Stimulated activated CD4-positive, alpha-beta T cell treated with anti-CD3 and anti-CD28 coated beads, Interleukin-1b, Interleukin-23, amount 100 ng/mL, for 1 hour (primary cell): ENCODE measurements at places on chromosomes 3 and 15.
A peak's percentile ranks its signal among the peaks of the same experiment; 100 is the strongest.

DNA sequence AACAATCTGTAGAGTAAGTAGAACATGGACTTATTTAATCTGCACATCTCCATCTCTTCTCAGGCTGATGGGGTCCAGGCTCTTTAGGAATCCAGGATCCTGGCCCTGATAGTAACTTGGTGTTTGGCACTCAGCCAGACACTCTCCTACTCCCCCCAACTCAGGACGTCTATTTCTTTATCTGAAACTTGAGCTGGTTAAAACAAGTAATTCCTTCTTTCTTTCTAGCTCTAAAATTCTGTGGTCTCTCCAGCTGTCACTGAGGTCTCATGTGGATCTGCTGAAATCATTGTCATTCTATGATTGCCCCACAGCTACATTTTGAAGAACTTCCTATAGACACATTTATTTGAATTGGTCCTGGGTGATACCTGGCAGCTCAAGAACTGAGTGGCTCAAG, 59.0 kb downstream of the TP63 start:
- DNase-seq = no peak

DNA sequence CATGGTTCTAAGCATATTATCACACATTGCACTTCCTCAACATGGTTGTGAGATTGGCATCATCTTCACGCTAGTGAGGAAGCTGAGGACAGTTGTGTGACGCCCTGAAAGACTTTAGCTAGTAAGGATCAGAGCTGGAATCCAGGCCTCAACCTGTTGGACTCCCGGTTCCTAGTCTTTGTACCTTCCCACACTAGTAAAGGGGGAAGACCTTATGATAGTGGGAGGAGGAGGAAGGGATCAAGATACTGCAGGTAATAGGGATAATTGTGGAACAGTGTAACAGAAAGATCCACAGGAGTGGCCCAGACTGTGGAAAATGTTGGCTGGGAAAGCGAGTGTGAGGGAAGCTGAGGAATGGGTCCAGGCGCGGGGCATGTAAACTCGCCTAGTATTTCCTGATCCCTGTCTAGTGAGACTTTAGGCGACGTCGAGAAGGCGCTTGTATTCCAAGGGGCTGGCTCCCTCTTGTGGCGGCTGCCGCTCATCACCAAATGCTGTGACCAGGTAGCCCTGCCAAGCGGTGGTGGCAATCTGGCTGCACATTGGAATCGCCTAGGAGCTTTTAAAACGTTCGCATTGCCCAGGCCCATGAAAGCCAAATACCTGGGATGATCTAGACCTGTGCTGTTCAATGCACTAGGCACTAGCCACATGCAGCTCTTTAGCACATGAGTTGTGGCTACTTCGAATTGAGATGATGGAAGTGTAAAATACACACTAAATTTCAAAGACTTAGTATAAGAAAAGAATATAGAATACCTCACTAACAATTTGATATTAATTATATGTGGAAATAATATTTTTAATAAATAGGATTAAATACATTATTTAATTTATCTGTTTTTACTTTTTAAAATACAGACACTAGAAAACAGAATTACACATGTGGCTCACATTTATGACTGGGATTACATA, 38.8 kb upstream of the CLDN18 start:
- peak; percentile 29 for DNase-seq

DNA sequence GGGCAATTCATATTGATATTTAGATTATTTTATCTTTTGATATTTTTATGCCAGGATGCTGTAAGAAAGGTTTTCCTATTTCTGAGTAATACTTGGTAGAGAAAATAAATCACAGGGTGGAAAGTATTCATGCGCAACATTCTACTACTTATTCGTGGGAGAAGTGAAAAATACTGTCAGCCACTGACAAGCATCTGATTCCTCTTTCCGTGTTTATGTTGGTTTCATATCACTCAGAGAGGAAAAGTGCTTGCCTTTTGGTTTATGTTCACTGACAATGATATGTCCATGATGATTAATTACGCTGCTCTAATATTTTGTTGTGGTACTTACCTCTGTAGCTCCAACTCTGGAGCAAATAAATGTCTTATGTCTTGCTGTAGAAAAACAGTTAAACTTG, 429.4 kb downstream of the EDEM1 start:
- DNase-seq = no peak

GRCh38 chr3:197064771-197065170, 35.2 kb upstream of the MELTF start:
- no peak for DNase-seq

DNA sequence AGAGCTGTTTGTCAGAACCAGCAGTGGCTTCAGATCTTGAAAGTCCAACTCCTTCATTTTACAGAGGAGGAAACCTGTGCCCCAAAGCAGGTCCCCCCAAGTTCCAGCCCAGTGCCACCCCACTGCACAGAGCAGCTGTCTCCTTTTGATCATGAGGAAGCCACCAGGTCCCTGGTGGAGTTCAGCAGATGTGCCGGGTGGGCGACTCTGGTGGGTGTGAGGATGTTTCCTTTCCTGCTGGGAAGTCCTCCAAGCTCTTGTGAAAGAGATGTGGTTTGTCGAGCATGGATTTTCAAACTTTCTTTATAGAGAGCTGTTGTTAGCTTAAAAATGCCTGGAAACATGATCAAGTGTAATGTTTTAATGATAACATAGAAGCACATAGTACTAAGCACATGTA, 52.0 kb downstream of the SMAD3 start:
- DNase-seq = no peak

GRCh38 chr3:79255292-79255691, 512.5 kb downstream of the ROBO1 start:
- no peak for DNase-seq

DNA sequence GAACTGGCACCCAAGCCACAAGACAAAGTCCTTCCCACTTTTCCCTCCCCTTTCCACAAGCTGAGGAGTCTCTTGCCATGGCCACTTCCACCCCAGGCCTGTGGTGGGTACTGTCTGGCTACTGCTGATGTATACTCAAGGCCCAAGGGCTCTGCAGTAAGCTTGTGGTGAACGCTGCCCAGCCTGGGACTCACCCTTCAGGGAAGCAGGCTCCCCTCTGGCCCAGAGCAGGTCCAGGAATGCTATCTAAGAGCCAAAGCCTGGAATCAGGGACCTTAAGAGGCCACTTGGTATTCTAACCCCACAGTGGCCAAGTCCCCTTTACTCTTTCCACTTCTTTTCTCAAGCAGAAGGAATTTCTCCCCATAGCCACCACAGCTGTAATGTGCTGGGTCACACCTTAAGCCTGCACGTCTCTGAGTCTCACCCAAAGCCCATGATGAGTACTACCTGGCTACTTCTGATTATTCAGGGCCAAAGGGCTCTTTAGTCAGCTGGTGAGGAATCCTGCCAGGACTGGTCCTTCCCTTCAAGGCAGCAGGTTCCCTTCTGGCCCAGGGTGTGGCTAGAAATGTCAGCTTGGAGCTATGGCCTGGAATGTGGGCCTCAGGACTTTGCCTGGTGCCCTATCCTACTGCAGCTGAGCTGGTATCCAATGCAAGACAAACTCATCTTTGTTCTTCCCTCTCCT, 4.0 kb downstream of the PATL2 start:
- no peak for DNase-seq

- DNase-seq = no peak
Measured at GRCh38 chr3:36864180-36865053, 80.4 kb downstream of the TRANK1 start.

DNA sequence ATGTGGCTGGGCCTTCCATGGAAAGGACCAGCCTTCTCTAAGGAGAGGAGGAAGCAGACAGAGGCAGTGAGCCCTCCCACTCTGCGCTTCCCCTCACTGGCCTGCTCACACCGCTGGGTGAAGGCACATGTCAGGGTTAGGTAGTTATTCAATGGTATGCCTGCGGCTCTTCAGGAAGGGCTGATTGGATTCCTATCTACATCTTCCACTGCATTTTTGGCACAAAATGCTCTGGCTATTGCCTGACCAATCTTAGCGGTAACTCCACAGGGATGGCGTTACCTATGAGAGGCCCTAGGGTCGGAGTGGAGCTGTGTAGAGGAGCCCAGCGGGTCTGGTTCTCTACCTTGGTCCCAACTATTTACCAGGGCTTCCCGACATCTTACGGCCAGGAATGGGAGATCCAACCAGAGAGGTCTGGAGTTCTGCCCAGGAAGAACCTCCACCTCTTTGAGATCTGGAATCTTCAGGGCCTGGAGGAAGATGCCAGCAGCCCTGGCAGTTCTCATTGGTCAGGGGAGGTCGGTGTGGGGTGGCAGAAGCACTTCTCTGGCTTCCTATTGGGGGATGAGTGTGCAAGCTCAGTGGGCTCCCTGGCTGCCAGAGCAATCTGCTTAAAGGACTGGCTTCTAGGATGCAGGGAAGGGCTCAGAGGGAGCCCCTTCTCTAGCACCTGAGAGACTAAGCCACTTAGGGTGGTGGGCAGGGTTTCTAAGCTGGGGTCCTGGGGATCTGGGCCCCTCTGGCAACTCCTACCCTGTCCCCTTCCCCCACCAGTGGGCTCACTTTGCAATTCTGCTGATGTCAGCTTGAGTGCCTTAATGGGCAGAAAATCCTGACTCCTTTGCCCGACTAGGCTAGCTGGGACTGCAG, 24.3 kb downstream of the SNX33 start:
- no peak for DNase-seq

GRCh38 chr3:170699158-170700053, 113.5 kb upstream of the SLC7A14 start:
- DNase-seq = no peak

DNA sequence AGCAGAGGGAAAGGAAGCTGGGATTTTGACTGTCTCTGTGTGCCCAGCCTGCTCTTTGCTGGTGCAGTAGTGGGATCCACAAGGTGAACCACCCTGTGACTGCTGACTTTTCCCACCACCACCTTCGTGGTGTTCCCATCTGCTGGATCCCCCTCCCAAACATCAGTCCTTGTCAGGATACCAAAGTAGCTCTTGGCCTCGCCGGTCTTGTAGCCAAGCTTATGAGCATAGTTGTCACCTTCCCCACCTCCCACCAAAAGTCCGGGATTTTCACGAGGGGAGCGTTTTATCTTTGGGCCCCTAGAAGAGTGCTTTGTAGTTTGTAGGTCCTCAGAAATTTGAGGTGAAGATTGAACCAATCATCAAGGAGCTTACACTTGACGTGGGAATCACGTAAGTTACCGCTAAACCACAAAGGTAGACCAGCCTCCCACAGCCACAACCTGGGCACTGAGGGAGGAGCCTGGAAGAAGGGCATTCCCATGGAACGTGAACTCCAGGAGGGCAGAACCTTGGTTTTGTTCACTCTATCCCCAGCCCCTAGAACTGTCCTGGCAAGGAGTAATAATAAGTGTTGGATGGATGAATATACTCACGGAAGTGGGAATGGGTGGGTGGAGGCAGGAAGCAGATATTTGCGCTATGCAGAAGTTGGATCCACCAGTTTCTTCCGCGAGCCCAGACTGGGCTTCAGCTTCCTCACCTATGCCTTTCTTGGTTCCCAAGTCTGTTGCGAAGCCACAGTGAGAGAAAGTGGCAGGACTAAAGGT, 814 bp upstream of the TEX264 start:
- no peak for DNase-seq

- no peak for DNase-seq
Measured at GRCh38 chr3:187935623-187936156, 190.4 kb upstream of the BCL6 start.

DNA sequence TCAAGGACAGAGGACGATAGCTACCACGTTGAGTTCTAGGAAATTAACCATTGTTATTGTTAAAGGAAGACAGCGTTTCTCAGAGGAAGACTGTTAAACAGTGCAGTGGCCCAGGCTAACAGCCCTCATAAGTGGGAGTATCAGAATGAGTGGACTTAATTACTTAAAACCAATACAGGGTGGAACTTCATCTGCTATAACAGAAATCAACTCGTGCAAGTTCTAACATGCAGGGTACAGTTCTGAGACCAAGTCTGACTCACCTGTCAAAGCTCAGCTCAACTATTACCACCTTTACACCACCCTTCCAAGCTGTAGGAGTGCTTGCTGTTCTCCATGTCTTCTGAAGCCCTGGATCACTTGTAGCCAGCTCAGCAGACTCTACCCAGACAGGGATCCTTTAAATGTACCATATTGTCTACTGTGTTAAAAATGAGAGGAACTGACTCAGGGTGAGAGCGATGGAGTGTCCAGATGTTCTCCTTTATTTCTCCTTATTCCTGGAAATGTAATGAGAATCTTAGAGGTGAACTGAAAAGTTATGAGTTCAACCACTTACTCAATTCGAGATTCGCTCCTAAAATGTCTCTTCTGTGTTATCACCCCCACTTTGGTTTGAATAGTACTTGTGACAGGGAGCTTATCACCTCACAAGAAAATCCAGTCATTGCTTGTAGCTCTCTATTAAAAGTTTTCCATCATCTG, 26.5 kb downstream of the CD86 start:
- DNase-seq = no peak

DNA sequence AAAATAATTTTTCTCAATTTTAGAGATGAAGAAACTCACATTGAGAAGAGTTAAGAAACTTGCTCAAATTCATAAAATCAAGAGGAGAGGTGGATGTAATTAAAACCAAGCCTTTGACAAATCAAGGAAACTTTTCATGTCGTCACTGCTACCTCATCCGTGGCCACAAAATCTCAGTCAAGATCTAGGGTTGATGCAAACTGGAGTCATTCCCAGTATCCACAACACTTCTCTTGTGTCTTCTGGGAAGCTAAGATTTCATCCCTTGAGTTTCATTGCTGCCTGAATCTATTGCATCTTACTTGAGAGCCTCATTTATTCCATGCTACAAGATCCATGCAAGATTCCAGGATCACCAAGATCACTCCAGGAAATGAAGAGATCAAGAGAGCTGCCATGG, 5.4 kb upstream of the FBN1 start:
- DNase-seq = no peak

DNA sequence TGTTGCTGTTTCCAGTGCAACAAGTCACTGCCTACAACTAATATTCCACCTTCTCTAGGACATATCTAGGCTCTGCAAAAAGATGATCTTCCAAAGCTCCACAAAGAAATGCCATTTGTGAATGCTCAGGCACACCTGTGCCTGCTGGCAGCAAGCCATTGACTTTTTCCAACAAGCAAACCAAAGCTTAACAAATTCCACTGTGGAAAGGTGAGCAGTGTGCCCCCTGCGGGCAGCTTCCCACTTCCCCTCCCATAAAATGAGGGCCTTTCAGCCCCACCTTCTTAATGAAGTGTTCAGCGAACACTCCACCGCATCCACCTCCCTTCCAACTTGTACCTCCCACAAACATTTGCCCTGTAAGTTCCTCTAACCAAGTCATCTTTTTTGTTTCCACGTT, 157.5 kb upstream of the SLC24A5 start:
- DNase-seq = no peak

DNA sequence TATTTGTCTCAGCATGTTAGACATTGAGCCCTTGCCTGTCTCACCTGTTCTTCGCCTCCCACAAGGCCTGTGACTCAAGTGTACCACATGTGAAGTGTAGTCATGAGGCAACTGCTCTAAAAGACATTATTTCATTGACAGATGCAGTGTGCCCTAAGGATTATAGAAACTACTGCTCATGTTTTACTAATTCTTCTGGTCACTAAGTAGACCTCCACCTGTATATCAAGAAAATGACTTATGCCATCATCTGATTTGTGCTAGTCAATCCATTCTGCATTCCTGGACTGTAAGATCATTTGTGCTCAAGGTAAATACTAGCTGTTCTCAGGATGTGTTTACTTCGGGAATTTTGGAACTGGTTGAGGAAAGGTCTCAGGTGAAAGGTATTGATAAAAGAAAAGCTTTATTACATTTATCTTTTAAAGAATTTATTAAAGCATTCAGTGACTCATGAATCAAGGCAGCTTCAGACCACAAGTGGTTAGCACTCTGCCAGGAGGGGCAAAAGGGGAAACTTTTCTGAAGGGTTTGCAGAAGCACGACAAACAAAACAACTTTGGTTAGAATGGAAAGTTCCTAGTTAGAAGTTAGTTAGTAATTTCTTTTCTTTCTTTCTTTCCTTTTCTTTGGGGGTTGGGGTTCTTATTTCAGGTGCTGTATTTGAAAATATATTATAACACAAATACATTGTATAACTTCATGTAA, 465.3 kb upstream of the CBLB start:
- no peak for DNase-seq
